Forelimb muscle (tissue), 1 donor: ENCODE measurements at places on chromosomes 16 and 17. TPM values are rescaled to one million over a fixed set of nuclear protein-coding genes. Genes with fewer than 3 reads are reported as not detected.

- DNase-seq, result no peak
Observed at GRCh38 chr17:80899402-80900268, 92.0 kb upstream of the CHMP6 start.

- DNase-seq, result peak; percentile 95
Observed at GRCh38 chr16:55662644-55663031, 6.8 kb downstream of the SLC6A2 start.

DNA sequence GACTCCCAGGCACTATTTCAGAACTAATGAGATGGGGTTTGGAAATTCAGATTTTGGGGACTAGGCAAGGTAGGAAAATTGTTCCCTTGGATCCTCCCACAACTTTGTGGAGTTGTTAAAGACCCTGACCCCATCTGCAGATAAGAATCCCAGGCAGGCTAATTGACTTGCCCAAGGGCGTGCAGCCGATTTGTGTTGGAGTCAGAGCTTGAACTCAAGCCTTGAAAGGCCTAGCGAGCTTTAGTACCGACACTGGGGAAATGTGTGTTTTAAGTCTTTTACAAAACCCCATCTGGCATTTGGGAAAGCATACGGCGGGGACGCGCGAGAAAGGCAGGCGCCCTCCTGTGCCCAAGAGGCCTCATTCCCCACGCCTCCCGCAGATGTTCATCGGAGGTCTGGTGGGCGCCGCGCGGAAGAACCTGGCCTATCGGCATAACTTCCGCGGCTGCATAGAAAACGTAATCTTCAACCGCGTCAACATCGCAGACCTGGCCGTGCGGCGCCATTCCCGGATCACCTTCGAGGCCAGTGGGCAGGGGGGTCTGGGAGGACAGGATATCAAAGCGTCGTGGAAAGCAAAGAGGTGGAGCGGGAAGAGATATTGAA is 4.3 kb downstream of the CNTNAP1 start:
- no peak for DNase-seq

- DNase-seq, result no peak
Observed at GRCh38 chr17:62955841-62956352, 10.1 kb upstream of the TANC2 start.

DNA sequence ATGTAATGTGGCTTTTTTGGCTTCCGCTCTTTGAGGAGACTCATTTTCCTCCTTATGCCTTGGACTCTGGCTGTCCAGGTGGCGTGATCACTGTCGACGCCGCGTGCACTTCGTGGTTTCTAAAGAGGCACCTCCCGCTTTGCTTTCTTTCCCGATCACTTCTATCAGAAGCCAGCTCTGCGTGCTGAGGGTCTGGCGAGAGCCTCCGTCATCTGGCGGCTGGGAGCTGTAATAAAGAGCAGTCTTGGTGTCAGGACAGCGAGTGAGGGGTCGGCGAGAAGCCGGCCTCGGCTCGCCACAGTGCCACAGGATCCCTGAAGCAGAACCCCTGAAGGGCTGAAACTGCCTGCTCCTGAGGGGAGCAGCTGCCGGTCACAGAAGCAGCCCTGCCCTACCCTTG is 7.4 kb downstream of the ZNF750 start:
- no peak for DNase-seq

DNA sequence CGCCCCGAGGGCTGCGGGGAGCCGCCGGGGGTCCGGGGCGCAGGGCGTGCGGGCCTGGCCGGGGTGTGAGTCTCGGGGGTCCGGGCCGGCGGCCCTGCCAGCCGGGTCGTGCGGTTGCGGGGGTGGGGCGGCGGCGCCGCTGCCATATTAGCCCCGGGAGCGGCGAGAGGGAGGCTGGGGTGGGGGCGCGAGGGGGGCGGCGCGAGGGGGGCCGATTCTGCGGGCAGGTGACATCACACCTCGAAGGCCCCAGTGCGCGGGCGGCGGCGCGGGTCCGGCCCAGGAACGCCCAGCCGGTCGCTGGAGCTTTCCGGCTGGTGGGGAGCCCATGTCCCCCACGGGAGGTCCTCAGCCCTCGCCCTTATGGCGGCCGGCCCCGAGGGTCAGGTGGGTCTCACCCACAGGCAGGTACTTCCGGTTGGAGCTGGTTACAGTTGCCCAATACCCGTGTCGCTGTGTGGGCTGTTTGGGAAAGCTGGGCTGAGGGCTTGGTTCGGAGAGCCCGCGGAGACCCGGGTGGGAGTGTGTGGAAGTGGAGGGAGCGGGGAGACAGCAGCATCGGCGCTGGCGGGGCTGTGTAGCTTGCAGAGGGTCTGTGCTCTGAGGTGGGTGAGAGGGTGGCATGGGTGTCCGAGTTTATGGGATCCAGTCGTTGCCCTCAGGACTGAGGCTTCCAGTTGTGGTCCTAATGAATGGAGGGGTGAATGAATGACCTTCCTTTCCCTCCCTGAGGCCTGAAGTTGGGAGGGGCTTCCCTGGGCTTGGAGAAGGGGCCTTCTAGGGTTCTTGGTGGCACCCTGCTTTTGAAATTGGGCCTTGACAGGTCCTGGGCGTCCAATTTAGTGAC is 804 bp downstream of the ATP6V0C start:
- no peak for DNase-seq

DNA sequence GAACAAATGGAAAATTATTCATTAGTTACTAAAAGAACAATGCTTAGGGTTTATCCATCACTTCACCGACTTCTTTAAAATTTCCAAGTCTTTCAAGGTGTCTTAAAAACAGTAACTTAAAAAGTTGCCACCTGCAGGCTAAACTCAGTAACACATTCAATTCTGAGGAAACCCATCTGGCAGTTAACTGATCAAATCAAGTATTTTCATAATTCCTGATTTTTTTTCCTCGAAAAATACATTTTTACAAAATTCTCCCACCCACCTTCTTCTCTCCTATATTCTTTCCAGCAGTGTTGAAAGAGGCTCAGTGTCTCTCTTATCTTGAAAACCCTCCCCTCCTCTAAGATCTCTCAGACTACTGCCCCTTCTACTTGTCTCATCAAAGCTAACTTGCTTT is 29.9 kb downstream of the PARN start:
- no peak for DNase-seq

DNA sequence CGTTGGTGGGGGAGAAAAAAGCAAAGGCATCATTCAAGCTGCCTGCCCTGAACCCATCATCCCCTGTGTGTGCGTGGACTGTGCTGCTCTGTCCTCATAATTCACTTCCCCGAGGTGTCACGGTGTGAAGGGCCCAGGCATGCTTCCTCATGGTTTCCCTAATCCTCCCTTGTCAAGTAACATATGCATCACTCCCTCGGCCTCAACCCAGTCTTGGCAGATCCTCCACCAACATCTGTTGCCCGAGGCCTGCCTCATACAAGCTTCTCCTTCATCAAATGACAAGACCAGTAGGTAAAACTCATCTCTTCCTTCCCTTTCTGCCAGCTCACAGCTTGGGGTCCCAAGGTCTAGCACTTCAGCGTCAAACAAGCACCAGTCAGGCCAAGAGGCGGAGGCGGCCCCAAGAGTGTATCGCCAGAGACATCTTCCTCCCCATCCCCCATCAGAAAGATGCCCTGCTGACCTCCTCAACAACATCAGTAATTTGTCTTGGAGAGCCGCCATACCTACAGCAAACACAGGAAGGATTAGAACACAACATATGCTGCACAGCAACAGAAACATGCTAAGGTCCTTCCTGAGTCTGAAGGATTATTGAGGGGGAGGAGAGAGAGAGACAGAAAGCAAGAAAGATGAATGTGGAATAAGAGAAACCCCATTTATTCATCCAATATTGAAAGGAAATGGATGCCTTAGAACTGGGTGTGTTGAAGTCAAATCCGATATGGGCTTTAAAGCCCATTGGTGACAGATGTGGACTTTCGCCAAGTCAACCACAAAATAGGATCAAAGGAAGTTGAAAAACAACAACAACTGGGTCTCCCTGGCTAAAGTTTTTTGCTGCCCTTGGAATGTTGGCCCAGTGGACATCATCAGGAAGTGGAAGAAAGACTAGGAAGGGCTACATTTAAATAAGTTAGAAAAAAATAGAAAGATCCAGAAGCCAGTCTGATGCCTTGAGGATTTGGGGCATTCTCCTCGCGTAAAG is 38.4 kb downstream of the SOX9 start:
- no peak for DNase-seq

DNA sequence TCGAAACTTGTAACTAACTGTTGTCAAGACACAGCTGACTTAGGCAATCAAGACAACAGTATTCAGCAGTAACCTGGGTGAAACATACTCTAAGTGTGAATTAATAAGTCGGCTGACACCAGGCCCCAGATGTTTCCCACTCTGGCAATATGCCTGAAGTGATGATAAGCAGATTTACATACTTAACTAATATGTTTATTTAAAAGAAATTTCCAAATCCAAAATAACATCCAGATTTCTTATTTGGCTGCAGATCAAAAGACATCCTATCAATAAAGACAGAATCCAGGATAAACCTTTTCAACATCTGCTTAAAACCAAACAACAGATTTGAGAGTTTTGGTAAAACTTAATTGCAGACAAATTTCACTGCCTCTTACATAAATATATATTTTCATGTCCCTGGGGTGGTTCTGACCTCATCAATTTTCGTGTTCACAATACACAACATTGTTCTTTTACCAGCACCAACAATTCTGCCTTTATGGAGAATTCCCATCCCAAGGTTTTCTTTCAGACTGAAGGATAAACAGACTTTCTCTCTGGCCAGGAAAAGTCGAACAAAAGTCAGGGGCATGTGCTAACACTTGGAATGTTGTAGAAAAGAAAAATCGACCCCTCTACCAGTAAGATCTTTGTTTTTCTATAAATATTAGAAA is 45.1 kb upstream of the TOX3 start:
- DNase-seq, result no peak

DNA sequence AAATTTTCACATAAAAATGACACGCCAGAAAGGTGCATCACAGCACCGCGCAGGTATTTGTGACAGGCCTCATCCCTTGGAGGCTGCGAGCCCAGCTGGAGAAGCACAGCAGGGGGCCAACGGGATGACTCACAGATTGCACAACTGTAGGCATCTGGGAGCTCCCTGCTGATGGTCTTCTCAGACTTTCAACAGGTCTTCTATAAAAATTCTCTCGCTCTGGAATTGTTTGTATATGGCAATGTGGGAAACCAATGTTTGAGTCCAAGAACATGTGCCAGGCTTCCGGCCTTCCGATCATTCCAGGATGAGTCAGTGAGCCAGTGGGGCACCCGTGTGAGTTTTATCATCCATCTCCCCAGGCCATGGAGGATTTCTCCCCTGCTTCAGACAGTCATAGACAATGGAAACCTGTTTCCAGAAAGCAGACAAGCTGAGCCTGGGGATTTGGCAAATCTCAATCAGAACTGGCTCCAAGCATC is 24.1 kb upstream of the ADORA2B start:
- DNase-seq, result no peak

GRCh38 chr16:80883159-80883642 is 78.8 kb upstream of the CDYL2 start:
- DNase-seq, result no peak

GRCh38 chr16:9966569-9967157 is 215.6 kb downstream of the GRIN2A start:
- no peak for DNase-seq

DNA sequence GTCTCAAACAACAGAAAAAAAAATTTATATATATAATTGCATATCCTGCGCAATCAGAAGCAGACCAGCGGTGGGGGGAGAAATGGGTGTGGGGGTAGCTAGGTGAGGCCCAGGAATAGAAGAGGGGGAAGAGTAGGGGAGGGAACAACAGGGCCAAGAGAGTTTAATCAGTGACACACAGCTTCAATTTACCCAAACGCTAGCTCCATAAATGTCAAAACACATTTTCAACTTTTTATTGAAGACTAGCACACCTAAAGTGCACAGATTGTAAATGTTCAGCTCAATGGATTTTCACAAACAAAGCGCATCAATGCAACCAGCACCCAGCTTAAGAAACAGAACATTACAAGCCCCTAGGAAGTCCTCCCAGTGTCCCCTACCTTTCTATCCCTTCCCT is 24.8 kb upstream of the NAGS start:
- DNase-seq, result no peak

GRCh38 chr17:19237389-19238166 is 412 bp downstream of the EPN2 start:
- DNase-seq, result no peak

- no peak for DNase-seq
Observed at GRCh38 chr17:2335726-2336214, 487 bp downstream of the TSR1 start.

- DNase-seq, result no peak
Observed at GRCh38 chr16:54290833-54291655, 4.5 kb upstream of the IRX3 start.

GRCh38 chr17:28567604-28568003 is 3.7 kb downstream of the PIGS start:
- DNase-seq, result no peak

DNA sequence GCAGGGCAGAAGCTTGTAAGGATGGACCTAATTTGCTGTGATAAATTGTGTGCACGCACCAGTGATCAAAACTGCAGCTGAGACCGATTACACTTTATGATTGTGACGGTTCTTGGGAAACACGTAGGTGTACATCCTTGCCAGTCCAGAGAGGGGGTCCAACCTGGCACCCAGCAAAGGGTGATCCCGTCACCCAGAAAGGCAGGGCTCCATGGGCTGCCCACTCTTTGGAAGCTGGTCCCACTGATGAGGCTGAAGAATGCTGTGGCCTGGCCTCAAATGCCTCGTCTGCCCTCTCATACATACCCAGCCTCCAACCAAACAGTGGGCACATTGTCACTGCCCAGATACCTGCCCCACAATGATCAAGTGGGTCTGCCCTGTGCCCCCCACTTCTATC is 132.0 kb downstream of the C16orf78 start:
- no peak for DNase-seq

- no peak for DNase-seq
Observed at GRCh38 chr17:66842959-66843358, 8.0 kb downstream of the CACNG5 start.

The CD300LG gene
- polyA plus RNA-seq, result 2.1 TPM

The MAP3K14 gene
- polyA plus RNA-seq, result 8.4 TPM

The STAT3 gene
- polyA plus RNA-seq, result 47.6 TPM

The CCL2 gene
- polyA plus RNA-seq, result 51.6 TPM

The ADORA2B gene
- 3.7 TPM for polyA plus RNA-seq

The MYH3 gene
- 15,569 TPM for polyA plus RNA-seq

The KCNH6 gene
- polyA plus RNA-seq, result not detected

The TP53TG3B gene
- polyA plus RNA-seq, result not detected

The SLC13A2 gene
- not detected for polyA plus RNA-seq

The CCDC200 gene
- 10.0 TPM for polyA plus RNA-seq
